Activated CD8-positive, alpha-beta T cell treated with anti-CD3 and anti-CD28 coated beads, Interleukin-2, amount 10 ng/mL, durations not matched to agents 7 days and 5 days (primary cell): ENCODE measurements at places on chromosomes 13 and 19. TPM values are rescaled to one million over a fixed set of nuclear protein-coding genes. Genes with fewer than 3 reads are reported as not detected.

PSG2 gene
- not detected for total RNA-seq

PCDH9 gene
- 0.13 TPM for total RNA-seq

APLP1 gene
- total RNA-seq: 1.4 TPM

PRR22 gene
- 6.0 TPM for total RNA-seq

TNFSF9 gene
- 1.5 TPM for total RNA-seq

TEX26 gene
- not detected for total RNA-seq

CNN1 gene
- not detected for total RNA-seq

C13orf46 gene
- total RNA-seq: 2.2 TPM

TEAD2 gene
- not detected for total RNA-seq

PROZ gene
- not detected for total RNA-seq

CEACAM7 gene
- total RNA-seq: not detected

MIA gene
- not detected for total RNA-seq

ZNF20 gene
- total RNA-seq: 3.2 TPM

CEACAM16 gene
- not detected for total RNA-seq

SLC5A5 gene
- total RNA-seq: 1.5 TPM

DMPK gene
- total RNA-seq: 14.4 TPM

TPTE2 gene
- not detected for total RNA-seq

SLC10A2 gene
- total RNA-seq: not detected

HCN2 gene
- total RNA-seq: 1.3 TPM

DNM2 gene
- 239 TPM for total RNA-seq

SMARCA4 gene
- 115 TPM for total RNA-seq

CYP4F3 gene
- not detected for total RNA-seq

KLK14 gene
- total RNA-seq: not detected

SLC8A2 gene
- total RNA-seq: 0.44 TPM

ONECUT3 gene
- total RNA-seq: not detected

ATP1A3 gene
- 2.3 TPM for total RNA-seq

PVR gene
- 5.2 TPM for total RNA-seq

PPP2R1A gene
- total RNA-seq: 223 TPM

ZNF221 gene
- total RNA-seq: 1.9 TPM

PRTN3 gene
- total RNA-seq: not detected

LGI4 gene
- total RNA-seq: 0.13 TPM

CLEC11A gene
- total RNA-seq: 2.3 TPM

OR7D2 gene
- not detected for total RNA-seq

PLK5 gene
- total RNA-seq: not detected

CCDC159 gene
- total RNA-seq: 13.6 TPM

RNF17 gene
- total RNA-seq: not detected

IGFL2 gene
- total RNA-seq: not detected

CD177 gene
- not detected for total RNA-seq

ZNF66 gene
- 18.5 TPM for total RNA-seq

IRS2 gene
- 3.2 TPM for total RNA-seq

LILRA5 gene
- total RNA-seq: not detected

CCL25 gene
- 10.0 TPM for total RNA-seq

CGB7 gene
- not detected for total RNA-seq

KLK2 gene
- total RNA-seq: not detected

KISS1R gene
- 0.55 TPM for total RNA-seq
